ENCODE measurements at places on chromosomes 3 and 15.
A peak's percentile ranks its signal among the peaks of the same experiment; 100 is the strongest.

GRCh38 chr3:36178018-36178417, 202.3 kb upstream of the STAC start:
- DNase-seq: no peak

GRCh38 chr3:168091941-168092340, 3.8 kb downstream of the GOLIM4 start:
- no peak for DNase-seq

GRCh38 chr3:153852355-153852754, 268.8 kb upstream of the ARHGEF26 start:
- no peak for DNase-seq

DNA sequence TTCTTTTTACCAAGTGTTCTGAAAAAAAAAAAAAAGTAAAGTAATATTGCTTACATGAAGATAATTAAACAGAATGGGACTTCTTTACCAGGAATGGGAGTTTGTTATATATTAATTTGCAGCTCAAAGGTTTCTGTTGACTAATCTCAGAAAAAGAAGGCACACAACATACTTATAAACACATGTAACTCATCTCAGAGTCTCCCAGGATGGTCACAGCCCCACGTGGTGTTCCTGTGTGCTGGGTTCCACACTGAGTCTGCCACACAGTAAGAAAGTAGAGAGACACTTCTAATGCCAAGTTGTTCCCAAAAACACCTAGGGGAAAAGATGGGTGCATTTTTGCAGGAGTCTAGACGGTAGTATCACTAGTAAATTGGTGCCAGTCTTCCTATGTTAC, 116.7 kb upstream of the ICE2 start:
- no peak for DNase-seq

DNA sequence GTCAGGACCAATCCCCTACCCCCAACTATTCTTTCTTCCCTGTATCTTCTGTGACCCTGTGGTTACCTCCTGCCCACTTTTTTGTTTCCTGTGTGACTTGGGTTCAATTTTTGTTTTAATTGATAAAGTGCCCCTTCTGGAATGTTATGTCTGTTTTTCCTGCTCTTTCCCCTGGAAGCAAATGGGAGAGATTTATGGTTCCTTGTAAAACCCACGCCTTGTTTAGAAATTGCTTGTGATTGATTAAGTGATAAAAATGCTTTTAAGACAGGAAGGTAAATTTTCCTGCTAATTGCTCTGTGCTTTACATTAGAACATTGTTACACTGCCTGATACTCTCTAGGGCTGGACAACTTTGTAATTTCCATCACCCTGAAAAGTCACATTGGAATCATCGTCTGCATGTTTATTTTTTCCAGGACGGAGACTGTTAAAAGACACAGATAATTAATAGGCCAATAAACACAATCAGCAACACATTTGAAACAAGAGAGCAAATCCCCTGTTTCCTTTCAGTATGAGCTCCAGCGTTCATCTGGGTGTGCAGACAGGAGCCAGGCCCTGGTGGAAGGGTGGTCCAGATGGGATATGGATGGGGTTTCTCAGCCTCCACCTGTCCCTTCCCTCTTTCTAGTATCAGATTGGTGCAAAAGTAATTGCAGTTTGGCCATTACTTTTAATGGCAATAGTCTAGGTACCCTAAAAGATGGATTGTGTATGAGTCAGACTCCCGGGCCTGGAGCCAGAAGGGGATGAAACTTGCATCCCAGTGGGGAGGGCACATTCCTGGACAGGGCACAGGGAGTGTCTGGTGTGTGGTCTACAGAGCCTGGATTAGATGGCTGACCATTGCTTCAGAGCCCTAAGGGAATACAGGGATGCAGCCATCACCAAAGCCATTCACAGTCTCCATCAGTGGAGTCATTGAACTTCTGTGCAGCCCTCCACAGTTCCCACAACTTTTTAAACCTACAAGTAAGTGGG, 58.1 kb upstream of the AGBL1 start:
- peak; percentile 47 for DNase-seq

Measured in EL (cell line).